ENCODE measurements at places on chromosomes 11 and 22.

GRCh38 chr11:130499828-130500227 is 51.4 kb downstream of the ADAMTS15 start:
- DNase-seq, result no peak

DNA sequence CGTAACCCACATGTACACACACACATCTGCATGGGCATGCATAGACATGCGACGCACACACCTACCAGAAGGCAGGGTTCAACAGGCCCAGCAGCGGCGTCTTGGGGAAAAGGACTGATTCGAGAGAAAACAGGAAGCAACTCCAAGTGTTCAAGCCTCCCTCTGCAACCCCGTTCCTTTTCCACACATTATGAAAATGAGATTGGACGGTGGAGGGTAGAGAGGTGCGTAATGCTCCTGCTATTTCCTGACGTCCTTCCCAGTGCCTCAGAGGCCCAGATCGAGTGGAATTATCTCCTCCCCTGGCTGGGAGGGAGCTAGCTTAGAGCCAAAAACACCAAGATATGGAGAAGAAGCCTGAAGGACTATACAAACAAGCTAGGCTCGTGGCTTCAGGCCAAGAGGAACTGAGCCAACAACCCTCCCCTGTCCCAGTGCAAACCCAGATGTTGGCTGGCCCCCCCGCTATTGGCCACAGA is 289.2 kb downstream of the MN1 start:
- DNase-seq, result peak; percentile 94

- DNase-seq, result no peak
Measured at GRCh38 chr11:45041596-45041995, 90.9 kb upstream of the TP53I11 start.

- no peak for DNase-seq
Measured at GRCh38 chr11:122874991-122875390, 7.6 kb upstream of the JHY start.

- no peak for DNase-seq
Measured at GRCh38 chr11:8369592-8370205, 106.0 kb upstream of the LMO1 start.

DNA sequence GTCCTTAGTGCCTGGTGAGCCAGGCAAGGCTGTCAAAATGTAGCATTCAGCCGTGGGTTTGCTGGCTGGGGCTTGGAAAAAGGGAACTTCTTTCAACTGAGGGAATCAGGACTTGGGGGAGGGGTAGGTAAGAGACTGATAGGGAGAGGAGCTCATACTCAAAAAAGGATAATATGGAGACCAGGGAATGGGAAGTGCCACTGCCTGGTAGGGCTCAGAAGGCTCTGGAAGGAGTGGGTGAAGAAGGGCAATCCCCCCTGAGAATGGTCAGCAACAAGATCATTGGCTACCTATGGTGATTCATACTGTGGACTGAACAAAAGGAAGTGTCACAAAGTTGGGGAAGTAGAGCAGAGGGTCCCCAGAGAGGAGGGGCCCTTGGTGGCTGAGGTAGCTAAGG is 1.9 kb downstream of the CNGA4 start:
- DNase-seq, result no peak

- DNase-seq, result no peak
Measured at GRCh38 chr22:30647536-30647935, 12.0 kb downstream of the SLC35E4 start.

- peak; percentile 45 for DNase-seq
Measured at GRCh38 chr11:28054821-28055220, 53.1 kb downstream of the KIF18A start.

- DNase-seq, result no peak
Measured at GRCh38 chr11:118343248-118343647, 743 bp upstream of the CD3D start.

GRCh38 chr22:46632646-46633249 is 12.6 kb downstream of the GRAMD4 start:
- no peak for DNase-seq

DNA sequence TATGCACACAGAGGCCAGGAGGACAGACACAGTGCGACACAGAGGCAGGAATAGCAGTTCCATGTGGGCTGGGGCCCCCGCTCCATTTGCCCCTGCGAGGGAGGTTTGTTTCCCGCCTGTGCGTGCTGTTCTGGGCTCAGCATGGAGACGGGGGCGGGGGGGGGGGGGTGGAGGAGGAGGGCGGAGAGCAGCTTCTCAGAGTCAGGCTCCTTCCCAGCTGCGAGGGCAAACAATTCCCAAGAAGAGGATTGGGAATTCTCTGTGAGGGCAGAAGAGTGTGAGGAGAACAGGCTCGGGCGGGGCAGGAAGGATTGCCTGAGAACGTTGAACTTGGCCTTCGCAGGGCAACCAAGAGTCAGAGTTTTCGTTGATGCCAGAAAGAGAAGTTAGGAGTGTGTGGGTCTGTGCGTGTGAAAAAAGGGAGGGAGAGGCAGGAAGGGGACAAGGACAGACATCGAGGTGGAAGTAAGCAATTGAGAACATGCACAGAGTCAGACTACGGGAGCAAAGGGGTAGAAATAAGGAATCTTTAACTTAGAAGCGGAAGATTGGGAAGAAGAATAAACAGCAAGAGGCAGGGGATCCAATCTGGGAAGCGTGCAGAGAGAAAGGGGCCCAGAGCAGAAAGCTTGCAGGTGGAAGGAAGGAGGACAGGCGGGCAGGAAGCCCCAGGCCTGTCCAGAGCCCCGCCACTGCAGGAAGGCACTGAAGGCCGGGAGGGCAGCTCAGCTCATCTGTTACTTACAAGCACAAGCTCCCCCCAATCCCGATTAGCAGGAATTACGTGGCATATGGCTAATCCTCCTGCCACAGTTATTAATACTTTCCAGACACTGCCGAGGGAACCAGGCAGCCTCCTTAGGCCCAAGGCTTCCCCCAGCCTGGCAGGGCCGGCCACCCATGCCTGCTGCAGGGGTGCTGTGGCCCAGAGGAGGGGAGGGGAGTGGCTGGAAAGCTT is 15.6 kb upstream of the JAM3 start:
- no peak for DNase-seq

GRCh38 chr11:118581057-118581456 is 8.8 kb downstream of the ARCN1 start:
- no peak for DNase-seq

DNA sequence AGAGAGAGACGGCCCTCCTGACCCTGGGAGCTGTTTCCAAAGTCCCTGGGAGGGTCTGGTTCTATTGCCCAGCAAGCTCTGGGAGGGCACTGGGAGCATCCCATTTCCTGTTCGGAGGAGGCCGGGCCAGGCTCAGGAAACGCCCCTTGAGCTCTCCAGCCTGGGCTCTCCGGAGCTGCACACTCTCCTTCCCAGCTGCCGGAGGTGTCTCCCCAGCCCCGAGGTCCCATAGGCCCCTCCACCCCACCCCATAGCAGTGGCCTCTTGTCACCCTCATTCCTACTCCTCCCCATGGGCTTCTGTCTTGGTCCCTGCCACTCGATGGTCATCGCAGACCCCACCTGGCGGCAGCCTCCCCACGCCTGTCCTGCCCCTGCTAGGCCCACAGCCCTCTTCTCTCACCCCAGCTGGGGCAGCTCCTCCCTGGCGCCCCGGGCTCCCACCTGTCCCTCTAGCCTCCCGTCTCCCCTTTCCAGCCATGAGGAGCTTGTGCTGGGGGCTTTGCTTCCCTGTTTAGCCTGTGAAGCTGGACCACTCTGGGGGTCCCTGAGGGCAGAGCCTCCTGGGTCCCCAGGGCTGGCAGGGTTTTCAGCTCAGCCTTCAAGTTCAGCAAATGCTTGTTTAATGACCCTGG is 2.8 kb downstream of the TSPAN32 start:
- DNase-seq, result no peak

GRCh38 chr11:34075178-34075820 is 23.8 kb downstream of the CAPRIN1 start:
- no peak for DNase-seq

GRCh38 chr11:36360826-36361415 is 64.8 kb downstream of the PRR5L start:
- DNase-seq, result no peak

DNA sequence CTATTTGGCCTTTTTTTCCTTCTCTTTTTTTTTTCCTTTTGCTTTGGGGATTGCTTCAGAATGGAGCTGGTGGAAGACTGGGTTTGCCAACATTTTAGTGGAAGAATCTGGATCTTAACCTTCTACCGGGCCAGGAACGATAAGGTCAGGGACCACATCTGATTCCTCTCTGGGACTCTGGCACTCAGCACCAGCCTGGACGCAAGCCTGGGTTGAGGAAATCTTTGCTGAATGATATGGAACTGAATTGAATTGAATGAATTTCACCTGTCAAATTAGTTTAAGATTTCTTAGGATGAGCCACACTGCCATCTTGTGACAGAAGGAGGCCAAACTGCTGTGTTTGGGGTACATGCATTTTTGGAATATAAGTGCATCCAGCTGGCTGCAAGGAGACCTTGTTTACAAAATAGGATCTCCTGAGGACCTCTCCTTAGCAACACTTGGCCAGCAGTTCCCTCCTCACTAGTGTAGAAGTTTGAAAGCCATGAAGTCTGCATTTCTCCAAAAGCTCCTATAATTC is 30.4 kb downstream of the TPBGL start:
- DNase-seq, result no peak

DNA sequence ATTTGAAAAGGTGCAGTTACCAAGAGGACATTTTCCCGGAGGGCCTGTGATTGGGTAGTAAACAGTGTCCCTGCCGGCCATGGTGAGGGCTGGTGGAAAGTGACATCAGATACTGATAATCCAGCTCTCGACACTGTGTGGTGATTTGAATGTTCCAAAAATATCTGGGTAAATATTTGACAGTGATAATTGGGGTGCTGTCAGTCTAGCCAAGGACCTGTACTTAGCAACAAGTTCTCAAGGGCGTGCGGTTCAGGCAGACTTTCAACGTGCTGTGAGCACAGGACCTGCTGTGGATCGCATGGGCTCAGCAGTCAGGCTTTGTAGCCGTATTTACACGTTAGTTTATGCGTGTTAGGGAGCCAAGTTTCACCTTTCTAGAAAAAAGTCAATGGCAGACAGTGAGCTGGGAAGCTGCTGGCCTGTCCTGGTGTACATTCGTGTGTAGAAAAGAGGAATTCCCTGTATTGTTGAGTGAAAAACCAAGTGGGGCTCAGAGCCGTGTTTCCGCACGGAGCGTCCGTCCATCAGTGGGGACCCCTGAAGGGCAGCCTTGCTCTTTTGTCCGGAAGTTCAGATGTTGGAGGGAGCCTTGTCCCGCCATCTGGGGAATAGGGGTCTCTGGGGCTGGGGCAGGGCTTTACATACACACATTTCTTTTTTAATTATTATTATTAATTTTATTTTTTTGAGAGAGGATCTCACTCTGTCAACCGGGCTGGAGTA is 11.3 kb downstream of the TRMU start:
- DNase-seq, result no peak

GRCh38 chr11:8661001-8661795 is 21.3 kb downstream of the TRIM66 start:
- no peak for DNase-seq

DNA sequence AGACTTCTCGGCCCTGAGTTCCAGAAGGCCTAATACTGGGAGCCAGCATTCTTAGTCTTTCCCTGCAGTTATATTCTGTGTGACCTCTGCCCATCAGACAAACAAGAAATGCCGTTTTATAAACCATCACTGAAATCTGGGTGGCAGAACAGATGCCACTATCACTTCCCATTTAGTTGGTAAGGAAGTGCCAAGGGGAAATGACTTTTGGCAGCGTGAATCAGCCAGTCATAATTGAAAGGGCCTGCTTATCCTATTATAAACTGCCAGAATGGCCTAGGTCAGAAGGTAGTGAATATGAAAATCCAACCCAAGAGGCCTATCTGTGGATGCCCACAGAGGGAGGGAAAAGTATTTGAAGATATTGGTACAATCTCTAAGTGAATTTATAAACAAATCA is 646.8 kb upstream of the CCDC90B start:
- no peak for DNase-seq

DNA sequence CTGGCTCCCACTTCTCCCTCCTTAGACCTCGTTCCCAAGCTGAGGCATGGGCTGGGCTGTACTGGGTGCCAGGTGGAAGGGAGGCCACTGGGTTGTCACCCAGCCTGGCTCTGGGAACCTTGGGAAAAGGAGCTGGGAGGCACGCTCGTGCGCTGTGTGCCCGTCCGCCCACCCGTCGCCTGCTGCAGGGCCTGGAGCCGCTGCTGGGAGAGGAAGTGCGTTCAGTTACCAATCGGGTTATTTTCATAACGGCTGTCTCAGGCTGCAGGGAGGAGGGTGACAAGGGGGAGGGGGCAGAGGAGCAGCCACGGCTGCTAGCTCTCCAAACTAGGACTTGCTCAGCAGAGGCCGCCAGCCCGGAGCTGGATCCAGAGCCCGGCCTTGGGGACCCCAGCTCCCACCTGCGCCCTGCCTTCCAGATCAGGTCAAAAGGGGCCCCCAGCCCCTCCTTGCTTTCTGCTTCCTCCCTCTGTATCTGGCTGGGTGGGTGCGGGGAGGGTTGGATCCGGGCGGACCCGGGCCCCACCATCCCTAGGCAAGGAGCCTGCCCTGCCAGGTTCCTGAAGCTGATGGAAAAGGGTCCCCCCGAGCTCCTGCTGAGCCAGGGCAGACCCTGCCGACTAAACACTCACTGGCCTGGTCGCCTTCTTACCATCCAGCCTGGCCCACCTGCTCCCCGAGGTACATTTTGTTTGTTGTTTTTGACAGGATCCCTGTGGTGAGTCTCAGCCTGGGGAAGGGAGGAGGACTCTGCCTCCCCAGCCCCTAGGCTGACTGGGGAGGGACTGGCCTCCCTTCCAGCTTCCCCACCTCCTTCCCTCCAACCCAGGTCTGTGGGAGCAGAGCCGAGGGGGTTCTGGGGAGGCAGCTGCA is 14.3 kb downstream of the DGKZ start:
- DNase-seq, result no peak

DNA sequence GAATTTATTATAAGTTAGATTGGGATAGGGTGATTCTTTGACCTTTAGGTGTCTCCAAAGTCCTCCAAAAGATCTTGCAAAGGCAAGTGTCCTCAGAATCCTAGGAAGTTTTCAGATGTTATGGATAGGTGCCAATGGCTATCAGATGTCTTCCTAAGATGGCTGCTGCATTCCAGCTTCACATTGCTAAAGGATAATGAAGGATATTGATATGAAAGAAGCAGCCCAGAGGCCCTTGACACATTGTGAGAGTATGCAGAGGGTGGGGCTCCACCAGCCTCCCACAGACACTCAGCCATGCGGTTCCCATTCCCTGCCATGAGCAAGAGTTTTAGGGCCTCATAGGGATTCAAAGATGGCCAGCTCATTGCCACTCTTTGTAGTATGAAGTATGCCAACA is 22.3 kb upstream of the GLYATL2 start:
- no peak for DNase-seq

DNA sequence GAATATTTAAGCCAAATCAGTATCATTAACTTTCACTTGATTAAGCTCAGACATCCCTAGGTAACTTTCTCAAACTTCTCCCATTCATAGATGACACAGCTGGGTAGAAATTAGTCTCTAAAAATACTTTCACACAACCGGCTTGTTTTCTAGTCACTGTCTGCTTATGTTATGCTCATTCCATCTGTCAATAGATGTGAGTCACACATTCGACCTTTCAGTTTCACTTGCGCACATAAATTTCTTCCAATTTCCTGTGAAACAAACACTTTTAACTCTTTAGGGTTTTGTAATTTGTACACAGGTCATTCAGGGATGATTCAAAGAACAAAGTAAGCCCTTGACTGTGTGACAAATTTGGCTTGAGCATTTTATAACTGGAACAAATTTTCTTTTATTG is 723.0 kb downstream of the KCNA4 start:
- peak; percentile 45 for DNase-seq
